ENCODE measurements at places on chromosomes 2 and 18. TPM values are rescaled to one million over a fixed set of nuclear protein-coding genes. Genes with fewer than 3 reads are reported as not detected.

DNA sequence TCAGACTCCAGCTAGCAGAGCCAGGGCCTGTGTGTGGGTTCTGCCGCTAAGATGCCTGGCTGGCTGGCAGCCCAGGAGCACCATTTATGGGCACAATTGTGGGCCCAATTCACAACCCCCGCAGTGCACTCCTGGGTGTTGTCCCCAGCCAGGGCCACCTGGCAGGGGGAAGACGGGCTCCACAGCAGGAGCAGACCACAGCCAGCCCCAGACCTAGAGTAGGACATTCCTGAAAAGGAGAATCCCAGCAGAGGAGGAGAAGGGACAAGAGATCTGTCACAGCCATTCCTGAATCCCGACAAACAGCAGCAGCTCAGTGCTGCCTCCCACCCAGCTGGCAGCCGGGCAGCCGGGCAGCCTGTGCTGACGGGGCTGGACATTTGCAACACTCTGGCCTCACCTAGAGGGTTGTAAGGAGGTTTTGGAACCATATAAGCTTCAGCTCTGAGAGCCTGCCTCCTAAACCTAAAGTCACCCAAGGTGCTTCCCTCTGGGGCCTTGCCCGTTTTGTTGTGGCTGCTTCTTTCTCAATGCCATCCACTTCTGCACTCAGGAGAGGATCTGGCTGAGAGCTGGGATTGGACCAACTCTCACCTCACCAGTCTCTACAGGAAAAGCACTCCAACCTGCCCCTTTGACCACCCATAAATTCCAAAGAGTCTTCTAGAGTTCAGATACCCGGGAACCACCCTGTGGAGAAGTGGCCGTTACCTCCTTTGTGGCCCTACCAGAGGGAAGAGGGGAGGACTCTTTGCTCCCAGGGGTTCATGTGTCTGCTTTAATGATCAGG lies 4.1 kb upstream of the TMEM177 start:
- H3K27ac ChIP-seq = peak overlapping the region; percentile 39
- H3K36me3 ChIP-seq = no peaks in the 10 kb centered on the region
- DNase-seq = no peak
- H3K4me3 ChIP-seq = no peak overlapping the region
- H3K27me3 ChIP-seq = no peaks in the 10 kb centered on the region

STK11IP gene
- total RNA-seq = 24.2 TPM

- no peak for DNase-seq
- no peak overlapping the region for H3K27ac ChIP-seq
- H3K4me3 ChIP-seq = no peak overlapping the region
- H3K4me1 ChIP-seq = no peaks in the 10 kb centered on the region
- H3K27me3 ChIP-seq = no peaks in the 10 kb centered on the region
Observed at GRCh38 chr2:45132551-45132950, 123.3 kb upstream of the SIX2 start.

GRCh38 chr18:44802508-44802907 lies 121.8 kb downstream of the SETBP1 start:
- H3K4me3 ChIP-seq = no peak overlapping the region
- DNase-seq = no peak
- peaks cover 21% of the 10 kb centered on the region for H3K4me1 ChIP-seq
- peak overlapping the region; percentile 91 for H3K27ac ChIP-seq
- H3K36me3 ChIP-seq = peaks cover 5% of the 10 kb centered on the region

GRCh38 chr2:144825331-144826020 lies 305.6 kb upstream of the ZEB2 start:
- H3K4me3 ChIP-seq = no peak overlapping the region
- H3K27me3 ChIP-seq = no peaks in the 10 kb centered on the region
- no peaks in the 10 kb centered on the region for H3K4me1 ChIP-seq
- no peaks in the 10 kb centered on the region for H3K36me3 ChIP-seq
- H3K27ac ChIP-seq = no peak overlapping the region

All from esophagus muscularis mucosa (tissue), 4 donors.